ENCODE measurements at places on chromosomes 5 and 9.
A peak's percentile ranks its signal among the peaks of the same experiment; 100 is the strongest.

GRCh38 chr5:73523861-73524260 is 25.6 kb downstream of the BTF3 start:
- no peak for DNase-seq

DNA sequence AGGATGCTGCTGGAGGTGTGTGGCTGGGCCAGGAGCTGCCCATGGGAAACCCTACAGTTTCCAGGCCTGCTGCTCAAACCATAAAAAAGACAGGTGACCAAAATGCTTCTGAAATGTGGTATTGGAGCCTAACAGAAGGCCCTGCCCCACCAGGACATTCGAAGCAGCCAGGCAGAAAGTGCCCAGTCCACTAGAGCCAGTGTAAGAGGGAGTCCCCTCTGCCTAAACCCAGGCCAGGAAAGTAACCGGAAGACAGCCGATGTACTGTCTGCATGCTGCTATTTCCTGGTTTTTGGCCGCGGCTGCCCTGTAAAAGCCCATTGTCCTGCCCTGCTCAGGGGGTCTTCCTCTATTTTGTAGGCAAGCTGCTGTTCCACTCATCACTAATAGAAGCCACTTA is 150.7 kb upstream of the IRX2 start:
- DNase-seq: no peak

DNA sequence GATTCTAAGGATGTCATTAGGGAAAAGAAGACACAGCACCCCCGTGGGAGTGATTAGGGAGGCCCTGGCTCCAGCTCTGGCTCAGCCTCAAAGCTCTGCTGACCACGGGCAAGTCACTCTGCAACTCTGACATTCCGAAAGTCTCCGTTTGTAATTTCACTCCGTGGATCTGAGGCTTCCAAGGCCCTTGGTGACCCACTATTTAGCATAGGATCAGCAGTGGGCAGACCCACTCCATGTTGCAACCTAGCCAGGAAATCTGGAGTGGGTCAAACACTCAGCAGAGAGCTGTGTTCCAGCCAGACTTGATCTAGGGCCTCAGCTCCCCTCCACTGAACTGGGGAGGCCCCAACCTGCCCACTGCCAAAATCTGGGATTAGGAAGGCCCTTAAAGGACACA is 11.8 kb downstream of the PHF19 start:
- DNase-seq: no peak

- DNase-seq: no peak
Measured at GRCh38 chr9:19782005-19782404, 6.8 kb downstream of the SLC24A2 start.

DNA sequence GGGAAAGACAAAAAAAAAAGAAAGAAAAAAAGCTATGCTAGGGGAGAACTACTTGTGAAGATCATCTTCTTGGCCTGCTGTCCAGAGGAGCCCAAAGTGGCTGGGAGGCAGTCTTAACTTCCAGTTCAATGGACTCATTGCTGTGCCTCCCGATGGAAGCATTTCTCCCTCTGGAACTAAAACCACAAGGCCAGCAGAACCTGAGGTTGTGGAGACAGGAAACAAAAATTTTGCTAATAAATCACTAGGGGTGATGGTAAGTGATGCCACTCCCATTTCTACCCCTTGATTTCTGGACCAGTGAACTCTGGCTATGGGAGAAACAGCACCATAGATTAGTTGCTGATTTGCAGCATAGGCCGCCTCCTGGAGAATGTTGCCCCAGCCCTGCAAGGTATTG is 123.4 kb upstream of the NFIL3 start:
- DNase-seq: no peak

GRCh38 chr5:76716456-76717157 is 681 bp downstream of the F2R start:
- DNase-seq: no peak

- no peak for DNase-seq
Measured at GRCh38 chr5:65086234-65086890, 317.6 kb downstream of the CWC27 start.

DNA sequence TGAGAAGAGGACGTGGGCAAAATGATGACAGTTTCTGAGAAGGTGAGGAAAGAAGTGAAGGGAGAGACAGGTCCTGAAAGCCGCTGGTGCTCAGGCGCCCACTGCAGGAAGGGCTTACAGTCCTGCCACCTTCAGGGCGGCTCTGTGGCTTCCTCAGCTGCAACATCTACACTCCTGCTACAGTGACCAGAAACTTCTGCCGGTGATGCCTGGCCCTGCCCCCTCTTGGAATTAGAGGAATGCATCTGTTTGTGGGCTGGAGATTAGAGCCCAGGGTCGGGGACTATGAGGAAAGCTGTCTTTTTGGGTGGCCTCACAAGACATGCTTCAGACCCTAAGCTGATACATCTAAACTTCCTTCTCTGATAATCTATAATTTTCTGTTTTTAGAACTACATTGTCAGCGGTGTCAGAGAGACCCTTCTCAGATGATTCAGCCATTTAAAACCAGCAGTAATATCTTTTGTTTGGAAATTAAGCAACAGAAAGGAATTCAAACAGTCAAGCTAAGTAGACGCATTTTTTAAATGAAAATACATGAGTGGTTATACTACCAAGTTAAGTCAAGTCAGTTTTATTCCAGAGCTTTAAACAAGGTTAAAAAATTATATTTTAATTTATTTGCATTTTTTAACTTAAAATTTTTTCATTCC is 30.4 kb downstream of the PRDM6 start:
- no peak for DNase-seq

GRCh38 chr5:67636091-67636490 is 439.5 kb upstream of the CD180 start:
- no peak for DNase-seq

GRCh38 chr5:38463634-38464521 is 92.6 kb downstream of the LIFR start:
- DNase-seq: no peak

DNA sequence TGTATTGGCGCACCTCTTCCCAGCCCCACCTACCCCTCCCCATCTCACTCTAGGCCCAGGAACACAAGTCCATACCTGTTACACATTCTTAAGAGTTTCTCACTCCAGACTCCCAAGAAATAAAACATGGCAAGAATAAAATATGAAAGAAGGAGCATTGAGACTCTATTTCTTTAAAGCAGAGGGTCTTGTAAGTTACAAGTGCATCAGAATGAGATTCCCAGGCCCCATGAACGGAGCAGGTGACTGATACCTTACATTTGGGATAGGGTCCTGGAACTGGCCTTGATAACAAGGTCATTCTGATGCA is 5.7 kb downstream of the EGR1 start:
- no peak for DNase-seq

GRCh38 chr9:132795511-132796303 is 82.4 kb downstream of the AK8 start:
- no peak for DNase-seq

GRCh38 chr9:72119853-72120252 is 29.4 kb upstream of the GDA start:
- no peak for DNase-seq

GRCh38 chr9:69223605-69224004 is 49.5 kb downstream of the TJP2 start:
- peak; percentile 50 for DNase-seq

GRCh38 chr5:26432386-26432785 is 606.0 kb downstream of the CDH9 start:
- no peak for DNase-seq

DNA sequence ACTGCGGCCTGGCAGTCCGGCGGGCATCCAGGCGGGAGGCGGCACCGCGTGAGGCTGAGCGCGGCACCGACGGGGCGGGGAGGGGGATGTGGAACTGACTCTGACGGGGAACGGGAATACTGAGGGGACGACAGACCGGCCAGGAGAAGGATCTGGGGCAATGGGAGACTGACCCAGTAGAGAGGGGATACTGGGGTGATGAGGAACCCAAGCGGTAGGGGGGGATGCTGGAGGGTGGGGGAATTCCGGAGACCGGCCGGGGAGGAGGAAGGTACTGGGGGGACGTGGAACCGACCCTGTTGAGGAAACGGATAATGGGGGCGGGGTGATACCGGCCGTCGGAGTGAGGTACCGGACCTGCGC is 423 bp downstream of the IPPK start:
- DNase-seq: no peak

- peak; percentile 42 for DNase-seq
Measured at GRCh38 chr9:133433351-133433843, 11.2 kb downstream of the ADAMTS13 start.
